ENCODE measurements at places on chromosomes 1 and 21.
A peak's percentile ranks its signal among the peaks of the same experiment; 100 is the strongest.

DNA sequence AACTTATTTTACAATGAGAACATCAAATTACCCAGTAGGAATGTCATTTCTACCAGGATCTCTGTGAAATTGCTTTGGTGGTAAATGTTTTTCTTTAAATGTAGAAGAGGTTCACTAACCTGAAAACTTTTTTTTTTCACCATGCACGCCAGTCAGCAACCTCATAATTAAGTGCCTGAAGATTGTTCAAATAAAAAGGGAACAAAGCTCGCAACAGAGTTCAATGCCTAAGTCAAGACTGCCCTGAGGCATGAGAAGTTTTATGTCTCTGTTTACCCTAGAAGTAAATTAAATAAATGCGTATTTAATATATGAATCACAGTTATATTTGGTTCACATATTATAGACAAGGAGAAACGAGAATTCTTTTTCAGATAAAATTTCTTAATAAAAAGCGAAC is 13.8 kb upstream of the SYDE2 start:
- DNase-seq, result no peak

- DNase-seq, result no peak
These were observed 525.2 kb upstream of the PBX1 start for GRCh38 chr1:164033782-164034181.

GRCh38 chr1:245583575-245584330 is 429.0 kb downstream of the KIF26B start:
- DNase-seq, result no peak

DNA sequence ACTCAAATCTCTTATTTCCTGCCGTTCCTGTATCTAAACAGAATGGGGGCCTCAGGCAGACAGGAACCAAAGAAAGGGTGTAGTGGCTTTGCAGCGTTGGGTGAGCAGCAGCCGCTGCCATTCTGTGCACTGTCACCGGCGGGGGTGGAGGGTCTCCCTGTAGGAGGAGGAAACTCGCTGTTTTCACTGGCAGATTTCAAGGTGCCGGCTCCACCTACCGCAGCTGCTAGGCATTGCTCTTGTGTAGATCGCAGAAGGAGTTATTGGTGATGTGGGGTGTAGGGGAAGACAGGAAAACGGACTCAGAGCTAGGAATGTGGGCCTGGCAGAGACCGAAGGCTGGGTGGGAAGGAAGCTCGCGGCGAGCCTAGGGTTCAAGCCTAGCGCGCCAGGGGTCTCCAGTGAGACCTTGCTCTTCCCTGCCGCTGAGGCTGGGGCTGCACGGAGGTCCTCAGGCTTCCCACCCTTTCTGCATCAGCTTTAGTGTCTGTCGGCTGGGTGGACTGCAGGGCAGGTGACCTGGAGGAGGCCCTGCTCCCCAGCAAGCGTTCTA is 20.8 kb downstream of the ATP5PO start:
- DNase-seq, result peak; percentile 77

DNA sequence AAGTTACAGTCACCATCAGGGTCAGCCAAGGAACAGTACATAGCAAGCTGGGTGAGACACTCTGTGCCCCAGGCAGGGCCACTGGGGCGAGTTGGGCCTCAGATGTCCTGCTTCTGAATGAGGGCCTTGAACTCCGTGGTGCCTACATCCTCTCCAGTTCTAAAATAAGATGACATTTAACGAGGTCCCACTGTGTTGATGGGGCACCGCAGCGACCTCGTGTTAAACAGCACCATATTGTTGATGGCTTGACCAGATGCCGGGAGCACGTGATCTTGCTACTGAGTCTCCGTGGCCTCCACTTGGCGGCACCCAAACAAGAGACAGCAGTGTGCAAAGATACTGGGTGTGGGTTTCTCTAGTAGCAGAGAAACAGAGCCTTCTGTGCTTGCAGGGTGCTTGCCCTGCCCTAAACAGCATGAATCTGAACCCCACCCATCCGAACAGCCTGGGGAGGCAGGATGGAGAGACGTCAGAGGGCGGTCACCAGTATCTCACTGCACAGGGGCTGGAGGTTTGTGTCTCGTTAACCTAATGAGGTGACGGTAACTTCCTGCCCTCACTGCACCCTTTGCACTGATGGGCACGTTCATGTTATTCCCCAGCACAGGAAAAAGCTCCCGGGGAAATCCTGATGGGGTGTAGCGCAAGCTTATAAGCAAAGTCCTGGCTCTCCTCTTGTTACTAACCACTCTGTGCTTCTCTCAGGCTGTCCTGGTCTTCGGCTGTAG is 324.4 kb downstream of the AJAP1 start:
- DNase-seq, result no peak

DNA sequence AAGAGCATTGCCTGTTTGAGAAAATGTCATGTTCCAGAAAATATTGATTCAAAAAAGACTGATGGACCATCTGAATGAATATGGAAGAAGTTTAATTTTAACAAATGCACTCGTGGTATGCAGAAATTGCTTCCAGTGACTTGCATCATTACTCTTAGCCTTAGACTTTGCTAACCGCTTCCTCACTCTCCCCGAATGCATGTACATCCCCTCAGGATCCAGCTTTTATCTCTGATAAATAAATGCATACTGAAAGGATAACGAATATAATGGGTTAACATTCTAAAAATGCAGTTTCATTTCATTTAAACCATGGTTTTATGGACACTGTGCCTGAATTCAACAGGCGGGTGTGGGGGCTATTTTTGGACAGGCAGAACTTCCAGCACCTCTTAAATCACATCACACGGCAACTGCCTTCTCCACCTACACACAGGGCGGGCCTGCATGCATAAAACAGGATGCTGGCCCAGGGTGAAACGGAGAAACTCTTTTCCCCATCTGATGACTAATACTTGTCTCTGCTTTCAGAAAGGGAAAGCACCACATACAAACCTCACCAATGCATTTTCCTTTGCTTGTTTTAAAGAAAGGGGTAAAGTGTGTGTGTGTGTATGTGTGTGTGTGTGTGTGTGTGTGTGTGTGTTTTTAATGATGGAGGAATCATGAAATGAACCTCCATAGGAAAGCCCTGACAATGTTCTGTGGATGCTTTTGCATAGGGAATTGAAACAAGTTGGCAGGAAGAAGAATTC is 48.7 kb downstream of the SPAG17 start:
- no peak for DNase-seq

DNA sequence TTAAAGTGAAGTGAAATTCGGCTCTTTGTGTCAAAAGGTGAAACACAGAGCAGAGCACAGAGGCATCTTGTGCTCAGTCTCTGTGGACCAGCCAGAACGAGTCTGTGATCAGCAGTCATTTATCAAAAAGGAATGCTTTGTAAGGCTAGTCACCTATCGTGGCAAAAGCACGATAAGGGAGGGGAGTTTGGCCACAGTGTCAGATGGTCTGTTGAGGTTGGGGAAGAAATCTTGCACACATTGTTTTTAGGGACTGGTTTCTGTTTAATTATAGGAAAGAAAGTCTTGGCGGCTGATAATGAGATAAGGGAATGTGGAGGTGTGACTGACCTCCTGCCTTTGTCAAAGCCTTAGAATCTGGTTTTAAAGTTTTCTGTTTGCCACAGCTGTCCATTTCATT is 58.2 kb upstream of the KIAA1614 start:
- DNase-seq, result no peak

GRCh38 chr1:175176246-175176645 is 16.3 kb downstream of the KIAA0040 start:
- DNase-seq, result no peak

GRCh38 chr1:155570593-155570990 is 8.0 kb upstream of the ASH1L start:
- no peak for DNase-seq

DNA sequence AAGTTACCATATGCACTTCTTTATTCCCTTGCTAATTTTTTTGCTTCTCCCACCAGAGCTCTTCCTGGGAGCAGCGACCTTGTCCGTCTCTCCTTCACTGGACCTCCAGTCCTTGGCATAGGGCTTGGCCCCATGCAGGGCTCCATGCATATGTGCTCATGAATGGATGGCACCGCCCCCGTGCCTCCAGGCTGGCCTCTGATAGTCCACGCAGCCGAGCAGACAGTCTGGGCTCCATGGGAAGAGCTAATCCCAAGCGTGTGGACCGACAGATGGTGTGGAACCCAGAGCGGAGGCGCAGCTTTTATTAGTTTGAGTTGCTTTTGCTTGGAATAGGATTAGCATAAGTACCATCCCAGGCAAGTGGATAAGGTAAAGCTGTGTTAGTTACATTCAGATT is 41.8 kb downstream of the CDCP2 start:
- no peak for DNase-seq

GRCh38 chr1:243944429-243945160 is 94.6 kb upstream of the AKT3 start:
- DNase-seq, result no peak

- no peak for DNase-seq
These were observed 6.4 kb downstream of the SZT2 start for GRCh38 chr1:43396059-43396458.
